ENCODE measurements at places on chromosomes 1 and 21. TPM values are rescaled to one million over a fixed set of nuclear protein-coding genes. Genes with fewer than 3 reads are reported as not detected.
A peak's percentile ranks its signal among the peaks of the same experiment; 100 is the strongest.

GRCh38 chr1:11781297-11781696 is 19.3 kb downstream of the C1orf167 start:
- H3K27ac ChIP-seq = no peak overlapping the region
- H3K27me3 ChIP-seq = no peaks in the 10 kb centered on the region
- H3K4me3 ChIP-seq = no peak overlapping the region
- H3K4me1 ChIP-seq = peaks cover 4% of the 10 kb centered on the region
- DNase-seq = no peak
- H3K36me3 ChIP-seq = no peaks in the 10 kb centered on the region

GRCh38 chr1:29202053-29202452 is 20.4 kb upstream of the SRSF4 start:
- peaks cover 8% of the 10 kb centered on the region for H3K4me1 ChIP-seq
- peaks cover 5% of the 10 kb centered on the region for H3K36me3 ChIP-seq
- peak overlapping the region; percentile 28 for H3K27ac ChIP-seq
- H3K27me3 ChIP-seq = no peaks in the 10 kb centered on the region

GRCh38 chr1:169108863-169109560 is 2.5 kb downstream of the ATP1B1 start:
- H3K27ac ChIP-seq = peak overlapping the region; percentile 75
- no peak for DNase-seq
- H3K4me1 ChIP-seq = peaks cover 41% of the 10 kb centered on the region
- H3K4me3 ChIP-seq = peak overlapping the region; percentile 94
- H3K27me3 ChIP-seq = peaks cover 16% of the 10 kb centered on the region

GRCh38 chr21:36507397-36508018 is 27.6 kb upstream of the CLDN14 start:
- no peaks in the 10 kb centered on the region for H3K27me3 ChIP-seq
- H3K4me1 ChIP-seq = peaks cover 29% of the 10 kb centered on the region
- H3K36me3 ChIP-seq = no peaks in the 10 kb centered on the region
- no peak overlapping the region for H3K27ac ChIP-seq
- no peak for DNase-seq

DNA sequence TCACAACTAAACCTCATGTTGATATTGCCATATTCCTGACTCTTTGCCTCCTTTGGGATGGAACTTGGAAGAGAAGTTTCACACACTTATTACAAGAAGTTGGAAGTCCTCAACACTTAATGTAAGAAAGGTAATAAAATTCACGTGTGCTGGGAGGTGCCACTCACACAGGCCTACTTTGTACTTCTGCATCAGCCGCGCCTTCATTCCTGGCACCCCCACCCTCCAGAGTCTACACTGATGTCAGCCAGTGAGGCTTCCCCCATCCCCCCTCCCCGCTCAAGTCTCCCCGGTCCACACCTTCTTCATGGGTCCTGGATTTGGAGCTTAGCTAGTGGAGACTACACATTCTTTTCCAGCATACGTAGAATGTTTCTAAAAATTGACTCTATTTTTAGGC is 24.8 kb upstream of the SLC45A1 start:
- H3K4me3 ChIP-seq = no peak overlapping the region
- peaks cover 2% of the 10 kb centered on the region for H3K27me3 ChIP-seq
- no peak overlapping the region for H3K27ac ChIP-seq
- H3K4me1 ChIP-seq = no peaks in the 10 kb centered on the region

DNA sequence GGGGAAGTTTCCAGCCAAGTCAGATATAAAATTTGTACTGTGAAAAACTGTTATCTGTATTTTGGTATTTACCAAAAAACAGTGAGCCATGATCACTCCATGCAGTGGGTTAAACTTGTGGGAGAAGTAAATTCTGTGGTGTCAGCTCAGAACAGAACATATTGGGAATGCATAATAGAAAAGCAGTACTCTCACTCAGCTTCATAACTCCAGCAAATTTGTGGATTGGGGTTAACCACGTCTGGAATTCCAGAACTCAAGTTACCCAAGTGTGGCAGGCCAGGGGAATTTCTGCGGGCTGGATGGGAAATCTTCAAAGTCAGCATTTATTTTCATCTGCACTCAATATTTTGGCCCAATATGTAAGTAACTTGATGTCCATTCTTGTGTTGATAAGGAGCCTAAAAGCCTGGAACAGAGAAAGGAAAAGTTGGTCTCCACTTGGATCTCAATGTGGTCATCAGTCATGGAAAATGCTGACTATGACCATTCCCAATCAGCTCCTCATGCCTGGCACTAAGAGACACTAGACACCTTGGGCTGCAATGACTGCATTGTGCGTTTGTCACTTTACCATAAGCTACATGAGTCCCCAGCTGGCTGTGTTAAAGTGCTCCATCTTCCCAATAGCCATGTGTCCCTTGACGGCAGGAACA is 39.1 kb upstream of the ENAH start:
- DNase-seq = no peak
- no peaks in the 10 kb centered on the region for H3K36me3 ChIP-seq
- no peaks in the 10 kb centered on the region for H3K4me1 ChIP-seq
- no peak overlapping the region for H3K27ac ChIP-seq
- no peaks in the 10 kb centered on the region for H3K27me3 ChIP-seq

GRCh38 chr1:183982172-183982963 is 55.2 kb downstream of the COLGALT2 start:
- H3K27me3 ChIP-seq = no peaks in the 10 kb centered on the region
- H3K4me3 ChIP-seq = no peak overlapping the region
- H3K4me1 ChIP-seq = peaks cover 12% of the 10 kb centered on the region
- DNase-seq = no peak
- no peaks in the 10 kb centered on the region for H3K36me3 ChIP-seq

GRCh38 chr1:13723810-13724209 is 23.8 kb downstream of the PRDM2 start:
- H3K36me3 ChIP-seq = no peaks in the 10 kb centered on the region
- peaks cover 18% of the 10 kb centered on the region for H3K4me1 ChIP-seq
- DNase-seq = no peak
- no peaks in the 10 kb centered on the region for H3K27me3 ChIP-seq

DNA sequence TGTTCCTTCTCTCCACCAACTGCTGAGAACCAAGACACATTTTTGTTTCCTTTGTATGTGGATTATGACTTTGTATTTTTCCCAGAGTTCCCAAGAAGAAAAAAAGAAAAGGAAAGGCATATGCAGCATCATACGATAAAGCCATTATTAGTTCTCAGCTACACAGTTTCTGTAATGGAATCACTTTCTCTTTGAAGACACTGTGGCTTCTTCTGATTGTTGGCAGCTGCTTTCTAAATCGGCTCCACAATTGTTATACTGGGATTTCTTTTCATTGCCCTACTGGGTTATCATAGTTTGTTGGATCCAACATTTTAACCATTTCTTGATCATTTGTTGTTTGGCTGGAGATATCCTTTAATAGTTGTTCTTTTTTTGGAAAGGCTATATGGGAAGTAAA is 89.5 kb upstream of the HIVEP3 start:
- H3K36me3 ChIP-seq = peaks cover 4% of the 10 kb centered on the region
- no peak overlapping the region for H3K4me3 ChIP-seq
- no peaks in the 10 kb centered on the region for H3K27me3 ChIP-seq
- no peak for DNase-seq

GRCh38 chr21:17699524-17700189 is 87.0 kb upstream of the BTG3 start:
- H3K4me1 ChIP-seq = peaks cover 30% of the 10 kb centered on the region
- no peak for DNase-seq
- H3K27me3 ChIP-seq = no peaks in the 10 kb centered on the region
- no peak overlapping the region for H3K27ac ChIP-seq

- H3K4me3 ChIP-seq = no peak overlapping the region
- H3K4me1 ChIP-seq = peaks cover 16% of the 10 kb centered on the region
- H3K36me3 ChIP-seq = no peaks in the 10 kb centered on the region
- no peak for DNase-seq
- H3K27me3 ChIP-seq = no peaks in the 10 kb centered on the region
Observed at GRCh38 chr1:243268751-243269460, 13.1 kb downstream of the SDCCAG8 start.

- no peaks in the 10 kb centered on the region for H3K36me3 ChIP-seq
- peak overlapping the region; percentile 7 for H3K27ac ChIP-seq
- no peak for DNase-seq
- peaks cover 4% of the 10 kb centered on the region for H3K4me1 ChIP-seq
- no peak overlapping the region for H3K4me3 ChIP-seq
- H3K27me3 ChIP-seq = no peaks in the 10 kb centered on the region
Observed at GRCh38 chr1:171817511-171818265, 23.6 kb upstream of the DNM3 start.

GRCh38 chr1:226661965-226662364 is 77.1 kb downstream of the ITPKB start:
- no peaks in the 10 kb centered on the region for H3K36me3 ChIP-seq
- no peak for DNase-seq
- peaks cover 84% of the 10 kb centered on the region for H3K4me1 ChIP-seq

DNA sequence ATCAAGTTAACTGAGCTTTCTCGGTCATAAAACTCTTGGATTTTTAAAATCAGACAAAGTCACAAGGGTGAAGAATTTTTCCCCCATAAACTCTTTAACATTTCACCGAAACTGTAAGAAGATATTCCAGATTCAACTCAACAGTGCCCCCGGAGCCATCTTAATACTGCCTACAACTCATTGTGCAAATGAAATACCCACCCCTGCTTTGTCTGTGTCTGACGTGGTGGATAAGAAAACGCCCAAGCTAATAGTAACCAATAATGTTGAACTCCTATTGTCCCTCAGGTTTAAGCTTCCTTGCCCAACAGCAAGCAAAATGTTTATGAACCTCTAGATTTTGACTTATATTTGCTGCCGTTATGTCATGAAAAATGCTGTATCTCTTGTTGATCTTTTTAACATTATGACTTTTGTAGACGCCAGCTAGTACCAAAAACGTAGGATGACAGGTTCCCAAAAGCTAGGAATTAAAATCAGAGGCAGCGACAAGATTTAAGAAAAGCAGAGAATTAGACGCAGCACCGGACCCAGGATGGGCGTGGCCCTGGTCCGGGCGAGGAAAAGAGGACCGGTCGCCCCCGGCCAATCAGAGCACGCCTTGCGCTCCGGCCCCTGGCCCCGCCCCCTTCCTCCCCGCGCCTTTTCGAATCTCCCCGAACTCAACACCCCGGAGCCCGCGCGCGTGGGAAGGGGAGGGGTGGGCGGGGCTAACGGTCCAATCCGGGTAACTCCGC is 1.1 kb downstream of the STMN1 start:
- peak overlapping the region; percentile 96 for H3K4me3 ChIP-seq
- peak; percentile 95 for DNase-seq
- peak overlapping the region; percentile 87 for H3K27ac ChIP-seq
- H3K4me1 ChIP-seq = peaks cover 12% of the 10 kb centered on the region
- H3K27me3 ChIP-seq = no peaks in the 10 kb centered on the region

GRCh38 chr21:15164678-15165303 is 100.0 kb upstream of the NRIP1 start:
- no peak overlapping the region for H3K27ac ChIP-seq
- no peaks in the 10 kb centered on the region for H3K36me3 ChIP-seq
- no peak overlapping the region for H3K4me3 ChIP-seq

- peak; percentile 45 for DNase-seq
- peaks cover 11% of the 10 kb centered on the region for H3K4me1 ChIP-seq
- H3K27ac ChIP-seq = no peak overlapping the region
- peaks cover 16% of the 10 kb centered on the region for H3K27me3 ChIP-seq
- no peak overlapping the region for H3K4me3 ChIP-seq
- no peaks in the 10 kb centered on the region for H3K36me3 ChIP-seq
Observed at GRCh38 chr21:41957991-41958766, 4.4 kb upstream of the C2CD2 start.

- no peaks in the 10 kb centered on the region for H3K4me1 ChIP-seq
- no peak overlapping the region for H3K4me3 ChIP-seq
- peaks cover 16% of the 10 kb centered on the region for H3K27me3 ChIP-seq
- no peaks in the 10 kb centered on the region for H3K36me3 ChIP-seq
Observed at GRCh38 chr1:175131095-175131494, 61.5 kb downstream of the KIAA0040 start.

DNA sequence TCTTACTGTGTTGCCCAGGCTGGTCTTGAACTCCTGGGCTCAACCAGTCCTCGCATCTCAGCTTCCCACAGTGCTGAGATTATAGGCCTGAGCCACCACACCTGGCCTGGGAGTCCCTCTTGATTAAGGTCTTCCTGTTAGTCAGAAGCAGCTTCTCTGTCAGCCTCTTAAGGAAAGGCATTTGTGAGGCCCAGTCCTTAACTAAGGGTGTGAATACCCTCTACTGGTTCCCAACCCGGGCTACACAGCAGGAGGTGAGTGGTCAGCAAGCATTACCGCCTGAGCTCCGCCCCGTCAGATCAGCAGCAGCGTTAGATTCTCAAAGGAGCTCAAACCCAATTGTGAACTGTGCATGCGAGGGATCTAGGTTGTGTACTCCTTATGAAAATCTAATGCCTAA is 117.2 kb downstream of the DYRK1A start:
- no peak for DNase-seq
- H3K36me3 ChIP-seq = peaks cover 12% of the 10 kb centered on the region
- H3K4me1 ChIP-seq = peaks cover 6% of the 10 kb centered on the region
- no peaks in the 10 kb centered on the region for H3K27me3 ChIP-seq
- no peak overlapping the region for H3K27ac ChIP-seq

DNA sequence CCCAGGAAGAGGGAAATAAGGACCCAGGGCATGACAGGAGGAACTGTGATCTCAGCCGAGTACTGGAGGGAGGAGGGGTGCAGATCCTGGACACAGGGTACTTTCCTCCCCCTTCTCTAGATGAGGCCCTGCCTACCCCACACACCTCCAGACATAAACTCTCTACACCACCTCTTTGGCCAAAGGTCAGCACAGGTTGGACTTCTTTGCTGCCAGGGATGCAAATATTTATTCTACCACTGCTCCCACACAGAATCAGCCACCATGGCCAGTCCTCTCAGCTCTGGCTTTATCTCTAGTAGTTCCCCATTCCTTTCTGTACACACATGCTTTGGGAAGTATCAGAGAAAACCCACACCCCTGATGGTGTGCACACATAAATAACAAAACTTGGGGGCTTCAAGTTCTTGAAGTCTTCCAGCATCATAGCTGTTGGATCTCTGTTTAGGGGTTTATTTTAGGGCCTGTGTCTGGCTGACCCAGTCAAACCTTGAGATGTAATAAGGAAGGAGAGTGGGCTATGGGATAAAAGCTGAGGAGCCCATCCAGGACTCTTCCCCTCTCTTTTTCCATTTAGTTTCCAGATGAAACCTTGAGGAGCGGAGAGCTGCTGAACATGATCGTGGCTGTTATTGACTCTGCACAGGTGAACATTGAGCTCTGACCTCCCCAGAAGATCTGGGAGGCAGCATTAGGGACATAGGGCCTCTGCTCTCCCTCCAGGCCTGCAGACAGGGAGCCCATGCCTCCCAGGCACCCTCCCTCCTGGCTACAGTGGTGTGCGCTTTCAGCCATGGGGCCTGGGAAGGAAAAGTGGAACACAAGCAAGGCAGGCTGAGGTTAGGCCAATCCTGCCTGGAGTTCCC is 6.7 kb upstream of the SLC27A3 start:
- no peak for DNase-seq
- no peak overlapping the region for H3K4me3 ChIP-seq
- peaks cover 4% of the 10 kb centered on the region for H3K4me1 ChIP-seq
- no peak overlapping the region for H3K27ac ChIP-seq
- H3K36me3 ChIP-seq = peaks cover 10% of the 10 kb centered on the region

- peaks cover 65% of the 10 kb centered on the region for H3K36me3 ChIP-seq
- H3K27ac ChIP-seq = no peak overlapping the region
- peaks cover 34% of the 10 kb centered on the region for H3K4me1 ChIP-seq
- DNase-seq = no peak
- H3K27me3 ChIP-seq = no peaks in the 10 kb centered on the region
Observed at GRCh38 chr1:89190017-89190416, 8.7 kb downstream of the GBP4 start.

GRCh38 chr1:205284420-205285144 is 37.0 kb downstream of the NUAK2 start:
- H3K4me1 ChIP-seq = peaks cover 61% of the 10 kb centered on the region
- peak overlapping the region; percentile 66 for H3K4me3 ChIP-seq
- no peaks in the 10 kb centered on the region for H3K36me3 ChIP-seq
- H3K27me3 ChIP-seq = no peaks in the 10 kb centered on the region
- DNase-seq = peak; percentile 90

LCE1F gene
- total RNA-seq = not detected

OR2M3 gene
- not detected for total RNA-seq

PRAMEF12 gene
- total RNA-seq = not detected

PAX7 gene
- not detected for total RNA-seq

FALEC gene
- total RNA-seq = not detected

OBSCN gene
- 6.4 TPM for total RNA-seq

NDC1 gene
- 23.4 TPM for total RNA-seq
